NCI-H460 (cell line): ENCODE measurements at places on chromosomes 1 and 21.

DNA sequence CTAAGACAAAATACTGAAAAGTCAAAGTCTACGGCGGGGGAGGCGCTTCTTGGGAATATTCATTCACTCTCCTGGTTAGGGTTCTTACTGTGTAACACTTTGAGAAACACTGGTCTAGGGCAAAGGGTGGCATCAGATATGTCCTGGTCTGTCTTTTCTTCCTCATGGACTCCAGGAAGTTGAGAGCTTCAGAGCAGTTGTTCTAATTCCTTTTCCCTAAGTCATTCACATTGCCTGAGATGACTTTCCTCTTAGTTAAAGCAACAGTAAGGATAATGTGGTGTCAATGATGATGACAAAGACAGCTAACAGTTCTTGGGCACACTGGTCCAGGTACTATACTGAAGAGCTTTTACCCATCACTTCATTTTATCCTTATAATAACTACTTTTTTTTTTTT lies 27.0 kb downstream of the FGGY start:
- DNase-seq: no peak

DNA sequence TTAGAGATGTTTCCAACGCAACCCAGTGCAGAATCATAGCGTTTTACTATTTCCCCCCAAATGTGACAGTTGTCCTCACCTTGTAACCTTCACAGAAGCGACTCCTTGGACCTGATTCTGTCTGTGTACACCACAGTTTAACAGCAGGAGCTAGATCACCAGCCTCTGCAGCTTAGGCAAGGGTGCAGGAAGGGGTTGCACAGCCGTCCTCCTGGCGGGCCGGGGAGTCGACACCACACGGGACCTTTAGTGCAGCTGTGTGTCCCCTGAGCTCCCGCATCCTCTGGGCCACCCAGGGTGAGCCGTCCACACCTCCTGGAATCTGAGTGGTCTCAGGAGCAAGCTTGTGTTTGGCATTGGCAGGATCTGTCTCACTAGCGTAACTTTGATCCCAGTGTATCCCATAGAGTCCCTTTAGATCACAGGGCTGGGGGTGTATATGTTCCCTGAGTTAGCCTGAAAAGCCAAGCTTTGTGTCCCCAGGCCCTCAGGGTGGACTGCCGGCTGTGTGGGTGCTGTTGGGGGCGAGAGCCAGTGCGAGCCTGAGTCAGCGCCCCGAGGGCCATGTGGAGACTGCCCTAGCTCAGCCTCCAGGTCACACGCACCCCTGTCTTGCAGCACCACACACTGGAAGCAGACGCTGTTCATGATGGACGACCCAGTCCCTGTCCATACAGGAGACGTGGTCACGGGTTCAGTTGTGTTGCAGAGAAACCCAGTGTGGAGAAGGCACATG lies 27.5 kb downstream of the PRMT2 start:
- DNase-seq: no peak

DNA sequence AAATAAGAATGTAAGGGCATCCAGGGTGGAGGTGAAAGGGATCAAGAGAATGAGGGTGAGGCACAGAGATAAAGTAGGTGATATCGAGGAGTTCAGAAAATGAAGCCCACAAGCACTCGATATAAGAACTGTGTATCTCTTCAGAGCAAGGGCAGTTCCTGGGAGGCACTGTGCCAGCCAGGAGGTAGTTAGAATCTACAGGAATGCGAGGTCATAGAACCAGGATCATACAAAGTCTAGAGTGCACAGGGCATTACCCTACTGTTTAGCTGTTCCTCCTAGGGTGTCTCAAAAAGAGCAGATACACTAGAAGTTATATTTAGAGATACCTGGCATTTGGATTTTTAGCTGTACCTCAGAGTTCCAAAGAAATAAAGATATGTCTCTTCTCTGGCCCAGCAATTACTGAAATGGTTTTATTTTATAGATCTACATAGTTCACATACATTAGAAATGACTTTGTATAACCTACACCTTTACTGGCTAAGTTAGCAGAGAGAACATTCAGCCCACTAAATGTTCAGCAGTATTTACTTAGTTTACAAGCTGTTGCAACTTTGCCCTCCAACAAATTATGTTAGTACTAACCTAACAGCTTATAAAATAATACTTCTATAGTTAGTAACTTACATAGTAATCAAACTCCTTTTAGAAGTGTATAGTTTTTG lies 1.6 kb downstream of the OVAAL start:
- no peak for DNase-seq

- no peak for DNase-seq
These were observed 15.1 kb upstream of the PADI3 start for GRCh38 chr1:17233675-17234320.

- no peak for DNase-seq
These were observed 177.8 kb downstream of the RUNX1 start for GRCh38 chr21:34871026-34871908.

DNA sequence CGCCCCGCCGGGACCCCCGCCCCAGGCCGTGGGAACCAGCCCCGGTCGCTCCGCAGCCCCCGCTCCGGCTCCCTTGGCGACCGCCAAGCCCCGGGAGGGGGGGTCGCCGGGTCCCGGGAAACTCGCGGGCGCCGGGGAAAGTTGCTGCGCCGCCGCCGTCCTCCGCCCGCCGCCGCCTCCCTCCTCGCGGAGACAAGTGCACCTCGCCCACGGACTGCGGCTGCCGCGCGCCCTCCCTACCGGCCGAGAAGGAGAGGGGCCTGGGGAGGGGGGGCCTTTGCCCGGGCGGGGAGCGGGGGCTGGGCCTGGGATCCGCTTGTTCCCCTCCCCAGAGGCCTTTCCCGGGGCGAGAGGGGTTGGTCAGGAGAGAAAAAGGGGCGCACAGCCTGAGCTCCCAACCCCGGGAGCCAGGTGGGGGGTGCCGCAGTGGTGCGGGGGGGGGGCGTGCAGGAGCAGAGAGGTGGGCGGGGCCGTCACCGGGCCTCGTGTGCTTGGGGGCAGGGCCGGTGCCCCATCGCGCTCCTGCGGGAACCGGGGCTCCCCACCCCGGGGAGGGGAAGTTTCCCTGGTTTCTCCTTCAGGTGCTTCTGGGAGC lies 592 bp downstream of the AGRN start:
- DNase-seq: no peak

GRCh38 chr1:18849261-18849711 lies 10.2 kb downstream of the TAS1R2 start:
- DNase-seq: no peak

DNA sequence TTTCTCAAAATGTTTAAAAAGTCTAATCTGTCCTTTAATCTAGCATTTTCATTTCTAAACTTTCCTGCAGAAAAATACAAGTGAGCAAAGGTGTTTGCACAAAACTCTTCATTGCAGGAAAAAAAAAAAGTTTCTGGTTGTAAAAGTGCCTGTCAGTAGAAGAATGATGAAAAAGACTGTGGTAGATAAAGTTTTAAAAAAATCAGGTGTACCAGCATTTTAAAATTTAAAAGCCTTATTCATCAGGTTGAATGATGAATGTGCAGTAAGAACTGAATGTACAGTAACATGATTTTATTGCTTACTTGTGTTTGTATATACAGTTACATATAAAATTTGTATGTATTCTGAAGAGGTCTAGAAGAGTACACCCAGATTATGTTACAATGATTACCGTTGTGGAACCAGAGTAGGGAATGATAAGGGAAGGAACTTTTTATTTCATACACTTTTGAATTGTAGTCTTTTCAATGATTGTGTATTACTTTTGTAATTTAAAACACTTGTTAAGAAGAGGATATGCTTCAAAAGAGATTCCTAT lies 54.0 kb downstream of the FNBP1L start:
- DNase-seq: no peak

GRCh38 chr1:185353124-185353523 lies 36.1 kb upstream of the IVNS1ABP start:
- DNase-seq: no peak

DNA sequence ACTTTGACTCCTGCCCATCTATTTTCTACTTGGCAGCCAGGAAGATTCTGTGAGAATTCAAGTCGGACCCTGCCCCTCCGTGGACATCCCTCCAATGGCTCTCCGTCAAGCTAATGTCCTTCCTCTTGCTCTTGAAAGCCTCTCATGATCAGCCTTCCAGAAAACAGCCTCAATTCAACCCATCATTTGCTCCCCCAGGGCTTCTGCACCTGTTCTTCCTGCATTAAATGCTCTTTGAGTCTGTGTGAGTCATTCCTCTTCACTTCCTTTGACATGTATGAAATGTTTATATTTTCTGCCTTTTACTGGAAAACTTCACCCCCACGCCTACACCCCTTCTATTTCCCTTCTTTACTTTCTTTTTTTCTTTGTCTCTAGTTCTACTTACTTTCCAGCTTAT lies 734.1 kb upstream of the ZP4 start:
- no peak for DNase-seq

GRCh38 chr21:36773117-36773516 lies 74.2 kb downstream of the SIM2 start:
- DNase-seq: no peak

GRCh38 chr1:198655459-198656121 lies 16.8 kb downstream of the PTPRC start:
- no peak for DNase-seq

DNA sequence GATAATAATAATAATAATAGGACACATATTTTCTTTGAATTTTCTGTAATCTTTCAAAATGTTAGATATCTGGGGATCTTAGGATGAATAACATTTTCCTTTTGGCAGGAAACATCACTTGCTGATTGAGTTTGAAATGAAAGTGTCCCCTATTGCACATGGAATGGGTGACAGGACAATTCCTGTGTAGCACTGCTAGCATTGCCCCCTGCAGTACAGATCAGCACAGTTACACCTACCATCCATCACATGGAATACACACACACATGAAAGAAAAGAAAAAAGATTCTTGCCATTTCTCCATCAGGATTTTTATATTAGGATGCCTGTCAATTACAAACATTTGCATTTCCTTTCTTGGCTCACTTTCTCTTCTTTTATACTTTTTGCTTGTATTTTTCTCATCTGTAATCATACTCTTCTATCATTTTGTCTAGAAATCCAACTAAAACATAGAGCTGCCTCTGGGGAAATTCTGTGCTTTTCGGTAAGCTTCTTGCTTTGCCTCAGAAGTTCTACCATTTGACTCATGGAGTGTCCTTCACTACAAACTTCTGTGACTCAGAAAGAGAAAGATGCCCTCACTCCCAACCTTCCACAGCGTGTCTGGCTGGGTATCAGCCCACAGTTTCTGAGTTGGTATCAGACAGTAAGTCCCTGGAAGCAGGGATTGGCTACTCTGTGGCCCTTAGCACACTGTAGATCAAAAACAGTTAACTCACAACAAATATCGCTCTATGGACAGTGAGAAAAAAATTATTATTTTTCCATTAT lies 641.2 kb downstream of the PTPRC start:
- DNase-seq: no peak

DNA sequence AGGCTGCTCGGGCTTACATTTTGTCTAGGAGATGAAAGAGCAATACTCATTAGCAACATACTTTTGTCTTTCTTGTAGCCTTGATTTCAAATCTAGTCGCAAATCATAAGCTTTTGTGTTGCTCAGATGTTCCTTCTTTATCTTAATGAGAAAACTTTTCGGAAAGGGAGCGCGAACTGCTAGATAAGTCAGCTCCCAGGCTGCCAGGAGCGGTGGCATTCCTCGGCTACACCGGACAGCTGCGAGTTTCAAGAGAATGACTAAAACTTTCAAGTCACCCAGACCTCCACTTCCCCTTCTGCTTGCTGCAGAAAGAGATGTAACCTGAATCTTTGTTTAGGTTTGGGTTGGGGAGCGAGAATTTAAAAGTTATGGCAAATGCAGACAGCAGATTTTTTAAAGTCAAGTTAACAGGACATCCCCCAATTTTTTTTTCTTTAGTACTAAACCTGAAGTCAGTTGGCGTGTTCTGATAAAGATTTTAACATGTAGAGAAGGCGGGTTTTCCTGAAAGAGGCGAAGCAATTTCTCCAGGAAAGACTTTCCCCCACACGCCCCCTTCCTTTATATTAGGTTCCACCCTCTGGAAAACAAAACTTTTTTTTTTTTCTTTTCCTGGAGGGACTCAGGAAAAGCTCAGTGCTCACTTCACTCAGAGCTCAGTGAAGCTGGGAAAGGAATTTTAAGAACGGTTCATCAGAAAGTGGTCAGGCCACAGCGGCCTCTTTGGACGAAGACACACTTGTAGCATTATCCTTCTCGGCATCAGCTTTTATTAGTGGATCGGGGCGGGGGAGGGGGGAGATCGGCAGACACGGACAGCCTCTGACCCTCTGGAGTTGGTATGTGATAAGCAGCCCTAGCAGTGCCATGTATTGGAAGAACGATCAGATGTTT lies at the start of gene LHX8:
Gene LHX8, plus strand, starts transcription at position 639 of the 897 bp plus-strand sequence. CDS start 2,227 bp downstream, outside the sequence.
- DNase-seq: no peak

GRCh38 chr1:111563619-111564018 lies 56.0 kb upstream of the RAP1A start:
- no peak for DNase-seq

DNA sequence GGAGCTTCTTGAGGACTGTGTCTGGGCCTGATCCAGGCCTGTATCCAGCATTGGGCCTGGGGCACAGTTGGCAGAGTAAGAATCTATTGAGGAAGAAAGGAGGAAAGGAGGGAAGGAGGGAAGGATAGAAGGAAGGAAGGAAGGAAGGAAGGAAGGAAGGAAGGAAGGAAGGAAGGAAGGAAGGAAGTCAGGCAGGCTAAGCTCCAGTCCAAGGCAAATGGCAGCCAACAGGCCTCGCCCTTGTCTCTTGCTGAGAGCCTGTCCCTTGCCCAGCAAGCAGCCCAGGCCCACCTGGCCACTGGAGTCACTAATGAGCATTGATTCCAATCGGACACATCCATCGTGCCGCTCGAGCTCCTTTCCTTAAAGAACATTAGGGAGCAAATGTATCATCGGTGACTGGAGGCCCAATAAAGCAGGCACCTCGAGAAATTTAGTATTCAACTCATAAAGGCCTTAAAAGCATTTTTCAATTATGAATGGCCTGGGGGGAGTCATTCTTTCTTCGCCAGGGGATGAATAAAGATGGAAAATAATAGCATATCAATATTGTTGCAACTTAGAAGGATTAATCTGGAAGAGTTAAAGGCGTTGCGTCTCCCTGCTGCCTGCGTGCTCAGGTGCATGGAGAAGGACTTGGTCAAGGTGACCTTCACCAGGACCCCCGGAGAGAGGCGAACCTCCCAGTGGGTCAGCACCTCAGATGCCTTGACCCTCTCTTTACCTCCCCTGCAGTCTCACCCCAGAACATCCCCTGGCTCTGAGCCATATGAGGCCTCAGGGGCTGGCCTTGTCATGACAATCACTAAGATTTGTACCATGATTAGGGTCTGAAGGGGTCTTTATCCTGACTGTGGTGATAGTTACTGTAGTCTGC lies 144.5 kb upstream of the RUNX3 start:
- DNase-seq: no peak

DNA sequence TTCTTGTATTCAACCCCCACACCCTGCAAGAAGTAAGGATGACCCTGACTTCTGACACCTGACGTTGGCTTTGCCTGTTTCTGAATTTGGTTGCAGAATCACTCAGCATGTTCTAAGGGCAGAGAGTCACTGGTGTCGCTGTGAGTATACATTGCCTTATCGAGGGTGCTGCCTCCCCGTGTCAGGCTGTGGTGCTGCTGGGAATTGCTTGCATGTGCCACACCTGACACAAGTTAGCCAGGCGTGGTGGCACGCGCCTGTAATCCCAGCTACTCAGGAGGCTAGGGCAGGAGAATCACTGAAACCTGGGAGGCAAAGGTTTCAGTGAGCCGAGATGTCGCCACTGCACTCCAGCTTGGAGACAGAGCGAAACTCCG lies 45.9 kb downstream of the WDR4 start:
- DNase-seq: peak; percentile 32

GRCh38 chr1:29096231-29096886 lies 27.3 kb downstream of the TMEM200B start:
- no peak for DNase-seq
